ENCODE measurements at places on chromosomes 3 and 15. TPM values are rescaled to one million over a fixed set of nuclear protein-coding genes. Genes with fewer than 3 reads are reported as not detected.

Gene DOCK3
- polyA plus RNA-seq: 8.6 TPM

Gene ACTC1
- polyA plus RNA-seq: 2.6 TPM

Gene MORC1
- polyA plus RNA-seq: not detected

Gene ATP10A
- 0.11 TPM for polyA plus RNA-seq

Gene GPR171
- 8.1 TPM for polyA plus RNA-seq

Gene IL17RD
- 0.56 TPM for polyA plus RNA-seq

Gene GUCA1C
- polyA plus RNA-seq: not detected

Gene NR2E3
- 1.5 TPM for polyA plus RNA-seq

Gene PRTG
- 1.7 TPM for polyA plus RNA-seq

Gene RNF123
- 24.0 TPM for polyA plus RNA-seq

Gene CEP19
- polyA plus RNA-seq: 5.1 TPM

Gene AMIGO3
- not detected for polyA plus RNA-seq

Gene XYLB
- not detected for polyA plus RNA-seq

Gene LRRFIP2
- polyA plus RNA-seq: 30.5 TPM

Gene ZBED2
- polyA plus RNA-seq: not detected

Gene THBS1
- polyA plus RNA-seq: 22.2 TPM

Data from Purkinje cell (primary cell).